SJSA1 (cell line): ENCODE measurements at places on chromosomes 3 and 15.

DNA sequence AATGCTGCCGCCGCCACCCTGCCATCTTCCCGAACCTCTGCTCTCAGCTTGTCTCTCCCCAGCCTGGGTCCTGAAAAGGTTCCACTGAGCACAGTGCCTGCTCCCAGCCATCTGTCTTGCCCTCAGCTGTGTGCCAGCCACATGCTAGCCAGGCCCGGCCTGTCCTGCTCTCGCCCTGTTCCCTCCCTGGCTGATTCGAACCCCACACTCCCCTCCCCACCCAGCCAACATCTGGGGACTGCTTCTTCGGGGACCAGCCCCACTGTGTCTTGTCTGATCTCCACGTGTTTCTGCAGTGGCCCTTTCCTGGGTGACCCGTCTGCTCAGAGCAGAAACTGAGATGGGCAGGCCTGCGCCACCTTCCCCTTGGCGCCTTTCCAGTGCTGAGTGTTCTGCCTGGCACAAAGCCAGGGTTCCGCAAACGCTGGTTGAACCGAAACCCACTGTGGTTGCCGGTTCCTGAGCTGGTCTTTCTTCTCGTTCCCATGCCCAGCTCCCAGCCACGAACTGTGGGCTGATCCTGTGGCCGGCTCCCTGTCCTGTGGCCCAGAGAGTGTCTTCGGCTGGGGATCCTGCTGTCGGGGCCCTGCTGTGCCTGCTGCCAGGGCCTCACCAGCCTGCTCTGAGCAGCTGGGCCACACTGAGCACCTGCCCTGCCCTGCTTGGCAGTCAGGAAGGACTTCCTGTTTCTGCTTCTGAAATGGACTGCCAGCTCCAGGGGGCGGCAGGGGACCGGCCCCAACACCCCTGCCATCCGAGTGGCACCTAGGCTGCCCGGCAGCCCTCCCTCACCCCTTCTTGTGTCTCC lies 62.7 kb upstream of the KLF13 start:
- no peak for DNase-seq

GRCh38 chr15:100988857-100989256 lies 69.7 kb downstream of the LRRK1 start:
- DNase-seq, result no peak

- DNase-seq, result no peak
Observed at GRCh38 chr3:13587442-13587841, 38.5 kb downstream of the FBLN2 start.

DNA sequence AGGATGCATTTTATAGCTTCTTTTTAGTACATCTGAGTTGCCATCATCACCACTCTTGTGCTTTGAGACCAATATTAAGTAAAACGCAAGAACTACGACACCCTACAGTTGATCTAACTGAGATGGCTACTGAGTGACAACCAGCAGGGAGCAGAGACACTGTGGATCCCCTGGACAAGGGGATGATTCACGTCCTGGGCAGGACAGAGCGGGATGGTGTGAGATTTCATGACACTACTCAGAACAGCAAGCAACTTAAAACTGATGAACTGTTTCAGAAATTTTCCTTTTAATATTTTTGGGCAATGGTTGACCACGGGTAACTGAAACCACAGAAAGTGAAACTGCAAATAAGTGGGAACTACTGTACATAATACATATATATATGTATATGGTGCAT lies 299.2 kb downstream of the ADAMTS17 start:
- DNase-seq, result no peak

GRCh38 chr3:37594873-37595783 lies 266.6 kb upstream of the CTDSPL start:
- DNase-seq, result no peak

DNA sequence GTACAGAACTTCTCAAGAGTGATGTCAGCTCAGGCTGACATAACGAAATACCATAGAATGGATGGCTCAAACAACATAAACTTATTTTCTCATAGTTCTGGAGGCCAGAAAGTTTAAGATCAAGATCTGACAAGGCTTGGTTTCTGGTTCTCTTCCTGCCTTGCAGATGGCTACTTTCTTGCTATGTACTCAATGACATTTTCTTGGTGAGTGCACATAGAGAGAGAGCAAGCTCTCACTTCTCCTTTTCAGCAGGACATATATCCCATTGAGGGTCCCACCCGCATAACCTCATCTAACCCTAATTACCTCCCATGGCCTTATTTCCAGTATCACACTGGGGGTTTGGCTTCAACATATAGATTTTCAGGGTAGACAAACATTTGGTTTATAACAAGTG lies 1072.1 kb downstream of the PLOD2 start:
- DNase-seq, result no peak

DNA sequence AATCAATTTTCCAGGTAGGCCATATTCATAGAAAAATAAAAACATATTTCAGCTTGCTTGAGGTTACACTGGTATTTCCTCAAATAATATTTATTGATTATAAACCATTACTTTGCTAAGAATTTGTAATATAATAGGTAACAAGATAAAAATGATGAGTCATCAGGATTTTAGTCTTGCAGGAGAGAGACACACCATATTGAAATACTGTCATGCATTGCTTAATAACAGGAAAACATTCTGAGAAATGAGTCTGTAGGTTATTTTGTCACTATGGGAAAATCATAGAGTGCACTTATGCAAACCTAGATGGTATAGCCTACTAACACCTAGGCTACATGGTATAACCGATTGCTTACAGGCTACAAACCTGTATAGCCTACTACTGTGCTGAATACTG lies 990.5 kb downstream of the OTOL1 start:
- DNase-seq, result no peak
